Smooth muscle cell of the umbilical artery (primary cell): ENCODE measurements at places on chromosomes 7 and 10. TPM values are rescaled to one million over a fixed set of nuclear protein-coding genes. Genes with fewer than 3 reads are reported as not detected.

Gene DKK1
- 172 and 266 TPM in 2 replicates for total RNA-seq

Gene BLNK
- total RNA-seq: not detected in 2 replicates

Gene CDC123
- 106 and 168 TPM in 2 replicates for total RNA-seq

Gene HMX2
- total RNA-seq: not detected in 2 replicates

Gene PVRIG
- total RNA-seq: not detected in 2 replicates

Gene PTN
- 4.4 and 7.7 TPM in 2 replicates for total RNA-seq

Gene HOXA4
- total RNA-seq: 0.60 and 0.89 TPM in 2 replicates

Gene VENTX
- total RNA-seq: not detected in 2 replicates

Gene SLC13A1
- not detected in 2 replicates for total RNA-seq

Gene MLXIPL
- not detected in 2 replicates for total RNA-seq

Gene DDC
- total RNA-seq: not detected in 2 replicates

Gene LIPK
- not detected in 2 replicates for total RNA-seq

Gene ITIH2
- under 0.01 TPM in 1 of 2 replicates, not detected in the other for total RNA-seq

Gene CCDC146
- total RNA-seq: 1.5 and 2.5 TPM in 2 replicates

Gene HOXA11
- total RNA-seq: 13.2 and 13.4 TPM in 2 replicates

Gene LRRC18
- not detected in 2 replicates for total RNA-seq

Gene HIP1
- total RNA-seq: 11.0 and 26.9 TPM in 2 replicates

Gene FAM171A1
- 11.3 and 27.5 TPM in 2 replicates for total RNA-seq

Gene GPR26
- not detected in 2 replicates for total RNA-seq

Gene ABHD11
- 4.5 and 6.6 TPM in 2 replicates for total RNA-seq

Gene PRTFDC1
- total RNA-seq: 6.8 and 11.3 TPM in 2 replicates

Gene CTAGE4
- total RNA-seq: not detected in 2 replicates

Gene C10orf105
- not detected in 2 replicates for total RNA-seq

Gene TRDMT1
- total RNA-seq: 3.3 and 4.7 TPM in 2 replicates

Gene AKR1C8
- total RNA-seq: not detected in 2 replicates

Gene TWIST1
- 24.9 and 41.6 TPM in 2 replicates for total RNA-seq

Gene CYP3A4
- not detected in 2 replicates for total RNA-seq

Gene MOGAT3
- not detected in 2 replicates for total RNA-seq

Gene NEURL1
- 0.18 and 0.59 TPM in 2 replicates for total RNA-seq

Gene NPC1L1
- total RNA-seq: under 0.01 TPM in 1 of 2 replicates, not detected in the other

Gene IMPDH1
- total RNA-seq: 58.5 and 114 TPM in 2 replicates

Gene WDFY4
- total RNA-seq: not detected in 2 replicates

Gene CUL1
- 49.3 and 71.6 TPM in 2 replicates for total RNA-seq

Gene HYAL4
- not detected in 2 replicates for total RNA-seq

Gene AS3MT
- 3.9 and 5.3 TPM in 2 replicates for total RNA-seq

Gene PRPS1L1
- total RNA-seq: not detected in 2 replicates

Gene TBXAS1
- total RNA-seq: 0.30 and 2.4 TPM in 2 replicates

Gene DCLRE1A
- 4.2 and 6.3 TPM in 2 replicates for total RNA-seq

Gene TMEM72
- not detected in 2 replicates for total RNA-seq
